Left ventricle myocardium inferior (tissue), 1 donor: ENCODE measurements at places on chromosomes 1 and 21. TPM values are rescaled to one million over a fixed set of nuclear protein-coding genes. Genes with fewer than 3 reads are reported as not detected.

S1PR1 gene
- 54.9 TPM for total RNA-seq

- DNase-seq = no peak
- no peaks in the 10 kb centered on the region for H3K27me3 ChIP-seq
- no peaks in the 10 kb centered on the region for H3K36me3 ChIP-seq
- H3K4me3 ChIP-seq = no peak overlapping the region
- peaks cover 15% of the 10 kb centered on the region for H3K4me1 ChIP-seq
Measured at GRCh38 chr1:172699111-172699510, 40.2 kb downstream of the FASLG start.

GBP7 gene
- 0.11 TPM for total RNA-seq

PDC gene
- not detected for total RNA-seq

- H3K27ac ChIP-seq = no peak overlapping the region
- H3K4me1 ChIP-seq = peaks cover 7% of the 10 kb centered on the region
- DNase-seq = peak; percentile 28
- no peaks in the 10 kb centered on the region for H3K36me3 ChIP-seq
- H3K27me3 ChIP-seq = no peaks in the 10 kb centered on the region
Measured at GRCh38 chr1:95384567-95384966, 150.6 kb downstream of the RWDD3 start.
